ENCODE measurements at places on chromosomes 16 and 17.
A peak's percentile ranks its signal among the peaks of the same experiment; 100 is the strongest.

DNA sequence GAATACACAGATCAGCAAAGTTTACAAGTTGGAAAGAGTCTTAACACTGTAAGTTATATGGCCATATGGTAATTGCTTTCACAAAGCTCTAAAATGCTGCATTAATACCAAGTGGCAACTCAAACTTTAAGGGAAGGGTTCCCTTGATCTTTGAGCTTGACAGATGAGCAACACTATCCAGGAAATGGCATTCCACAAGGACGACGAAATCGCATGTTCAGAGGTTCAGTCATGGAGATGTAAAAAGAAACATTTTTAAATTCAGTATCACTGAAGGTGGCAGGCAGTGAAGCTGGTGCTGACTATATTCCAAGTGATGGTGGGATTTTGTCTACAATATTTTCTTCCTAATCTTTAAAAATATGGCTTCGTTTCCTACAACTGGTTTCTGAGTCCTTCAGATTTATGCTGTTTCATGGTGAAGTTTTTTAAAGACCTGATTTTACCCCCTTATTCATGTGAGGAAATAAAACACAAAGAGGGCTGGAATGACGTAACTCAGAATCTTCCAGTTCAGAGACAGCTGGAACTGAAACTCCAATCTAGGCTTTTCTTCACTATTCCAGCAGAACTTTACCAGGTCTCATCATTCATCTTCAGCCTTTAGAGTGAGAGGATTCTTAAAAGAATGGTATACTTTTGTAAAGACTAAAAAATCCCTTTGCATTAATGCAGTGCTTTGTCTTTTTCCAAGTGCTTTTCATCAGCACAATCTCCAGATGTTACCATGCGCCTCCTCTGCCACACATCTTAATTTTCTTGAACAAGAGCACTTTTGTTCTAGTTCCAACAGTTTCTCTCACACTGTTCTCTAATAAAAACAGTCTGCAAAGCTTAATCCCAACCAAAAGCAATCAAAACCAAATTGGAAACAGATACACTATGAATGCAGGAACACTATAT, 20.2 kb downstream of the CHCT1 start:
- no peak for DNase-seq

DNA sequence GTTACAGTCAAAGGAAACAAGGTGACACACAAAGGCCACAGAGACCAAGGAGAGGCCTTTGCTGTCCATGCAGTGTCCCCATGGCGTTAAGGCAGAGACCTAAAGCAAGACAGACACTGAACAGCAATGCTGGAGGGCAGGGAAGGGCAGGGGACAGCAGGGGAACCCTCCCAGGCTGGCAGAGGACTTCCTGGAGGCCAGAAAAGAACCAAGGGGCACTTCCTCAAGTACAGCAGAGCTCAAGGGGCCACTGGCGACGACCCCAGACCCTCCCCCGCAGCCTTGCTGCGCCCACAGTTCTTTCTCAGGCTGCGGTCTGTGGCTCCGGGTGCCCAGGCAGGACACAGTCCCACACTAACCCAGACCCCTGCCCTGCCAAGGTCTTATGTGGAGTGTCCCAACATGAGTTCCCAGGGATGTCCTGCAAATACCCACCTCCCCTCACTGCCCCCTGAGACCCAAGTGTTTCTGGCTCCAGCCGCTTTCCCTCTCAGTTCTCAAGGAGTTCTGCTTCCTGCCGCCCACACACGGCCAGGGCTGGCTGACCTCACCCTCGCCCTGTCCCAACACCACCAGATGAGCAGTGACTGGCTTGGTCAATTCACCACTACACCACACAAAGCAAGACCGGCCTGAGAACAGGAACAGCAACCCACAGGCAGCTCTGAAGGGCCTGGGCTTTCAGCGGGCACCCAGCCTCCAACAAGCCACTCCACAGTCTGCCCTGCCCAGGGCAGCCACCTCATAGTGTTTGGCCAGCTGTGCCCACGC, 4.2 kb downstream of the CLCN7 start:
- DNase-seq, result no peak

DNA sequence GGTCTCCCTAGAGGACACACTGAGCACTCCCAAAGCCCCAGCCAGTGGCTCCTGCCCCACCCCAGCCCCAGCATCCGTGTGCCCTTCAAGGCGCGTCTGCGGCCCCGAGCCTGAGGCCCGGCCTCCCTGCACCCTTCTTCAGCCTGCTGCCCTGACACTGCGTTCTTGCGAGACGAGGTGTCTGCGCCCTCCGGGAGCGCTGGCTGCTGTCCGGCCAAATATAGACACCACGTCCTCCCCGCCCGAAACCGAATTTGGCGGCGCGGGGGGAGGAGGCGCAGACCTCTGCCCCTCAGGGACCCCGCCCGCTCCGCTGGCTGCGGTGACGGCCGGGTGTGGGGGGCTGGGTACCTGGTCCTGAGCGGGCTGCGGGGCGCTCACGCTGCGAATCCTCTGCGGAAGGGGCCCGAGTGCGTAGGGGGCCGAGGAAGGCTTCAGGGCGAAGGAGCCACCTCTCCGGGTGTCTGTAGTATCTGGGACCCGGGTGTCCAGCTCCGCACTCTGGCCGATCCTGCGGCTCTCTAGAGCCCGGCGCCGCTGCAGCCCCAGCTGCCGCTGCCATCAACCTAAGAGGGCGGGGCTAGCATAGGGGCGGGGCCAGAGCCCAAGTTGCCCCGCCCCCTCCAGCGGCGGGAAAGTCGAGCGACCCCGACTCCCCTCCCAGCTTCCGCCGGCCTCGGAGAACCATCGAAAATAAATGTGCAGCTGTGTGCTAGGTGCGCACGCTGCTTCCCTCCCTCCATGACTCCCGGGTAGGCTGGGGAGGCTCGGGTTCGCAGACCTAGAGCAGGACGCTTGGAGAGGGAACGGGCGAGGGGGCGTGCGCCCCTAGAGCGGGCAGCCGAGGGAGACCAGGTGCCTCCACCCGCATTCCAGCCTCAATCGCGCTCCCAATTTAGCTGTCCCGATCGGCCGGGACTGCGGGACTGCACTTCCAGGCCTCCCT, at the start of gene CORO6:
CORO6 (minus strand) TSS at position 576 of the 946 bp plus-strand sequence. CDS start 1,491 bp downstream, outside the sequence.
- DNase-seq, result no peak

GRCh38 chr17:32609085-32609484, 122.3 kb downstream of the CDK5R1 start:
- DNase-seq, result no peak

- no peak for DNase-seq
Observed at GRCh38 chr17:35062308-35062707, 1.2 kb downstream of the RFFL start.

- DNase-seq, result peak; percentile 57
Observed at GRCh38 chr17:76562734-76563148, 22.9 kb downstream of the PRCD start.

GRCh38 chr17:76830987-76831715, 37.1 kb upstream of the MGAT5B start:
- no peak for DNase-seq

DNA sequence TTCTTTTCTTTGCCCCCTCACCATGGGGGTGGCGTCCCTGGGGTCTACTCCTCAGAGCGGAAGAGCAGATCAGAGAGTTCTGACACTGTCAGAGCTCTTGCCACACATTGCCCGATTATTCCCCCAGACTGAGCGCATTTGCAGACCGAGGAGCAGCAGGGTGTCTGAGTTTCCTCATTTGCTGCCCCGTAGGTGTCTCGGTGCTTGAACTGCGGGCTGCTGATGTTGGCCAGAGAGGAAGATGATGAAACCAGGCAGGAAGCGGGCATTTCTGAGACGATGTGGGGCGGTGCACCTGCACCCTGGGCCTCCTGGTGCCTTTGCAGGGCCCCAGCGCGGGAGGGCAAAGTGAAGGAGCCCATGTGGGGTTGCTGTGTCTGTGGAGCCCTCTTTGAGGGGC, 55.2 kb downstream of the ARSG start:
- DNase-seq, result no peak

DNA sequence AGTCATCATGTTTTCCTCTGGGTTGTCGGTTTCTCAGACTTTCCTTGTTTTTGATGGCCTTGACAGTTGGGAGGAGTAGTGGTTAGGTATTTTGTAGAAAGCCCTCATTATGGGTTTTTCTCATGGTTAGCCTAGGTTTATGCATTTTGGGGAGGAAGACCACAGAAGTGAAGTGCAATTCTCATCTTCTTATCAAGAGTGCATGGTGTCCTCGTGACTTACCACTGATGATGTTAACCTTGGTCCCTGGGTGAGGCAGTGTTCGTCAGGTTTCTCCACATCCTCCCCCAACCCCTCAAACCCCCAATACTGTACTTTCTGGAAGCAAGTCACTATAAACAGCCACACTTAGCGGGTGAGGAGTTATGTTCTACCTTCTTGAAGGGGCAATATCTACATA, 42.3 kb downstream of the BPTF start:
- no peak for DNase-seq

GRCh38 chr17:75640556-75641119, 7.4 kb downstream of the SMIM5 start:
- no peak for DNase-seq

- DNase-seq, result no peak
Observed at GRCh38 chr17:63445571-63445953, 544 bp downstream of the CYB561 start.

- DNase-seq, result no peak
Observed at GRCh38 chr17:18925187-18925586, 26.8 kb upstream of the SLC5A10 start.

DNA sequence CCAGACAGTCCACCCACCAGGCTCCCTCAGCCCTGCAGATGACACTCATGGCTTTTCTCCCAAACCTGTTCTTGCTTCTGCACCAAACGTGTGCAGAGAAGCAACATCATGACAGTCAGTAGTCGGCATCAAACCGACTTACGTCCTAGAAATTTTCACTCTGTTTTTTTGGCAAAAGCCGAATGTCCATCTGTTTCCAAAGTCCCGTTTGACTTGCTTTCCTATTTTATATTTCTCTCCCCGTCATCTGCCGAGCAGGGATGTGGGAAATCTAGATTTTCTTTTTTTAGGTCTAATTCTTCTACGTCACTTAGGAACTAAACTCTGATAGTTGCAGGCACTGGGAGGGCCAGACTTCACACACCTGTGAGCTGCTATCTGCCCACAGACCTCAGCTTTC, 104.9 kb downstream of the RMI2 start:
- no peak for DNase-seq

- DNase-seq, result no peak
Observed at GRCh38 chr17:45197108-45197507, 24.6 kb upstream of the FMNL1 start.

DNA sequence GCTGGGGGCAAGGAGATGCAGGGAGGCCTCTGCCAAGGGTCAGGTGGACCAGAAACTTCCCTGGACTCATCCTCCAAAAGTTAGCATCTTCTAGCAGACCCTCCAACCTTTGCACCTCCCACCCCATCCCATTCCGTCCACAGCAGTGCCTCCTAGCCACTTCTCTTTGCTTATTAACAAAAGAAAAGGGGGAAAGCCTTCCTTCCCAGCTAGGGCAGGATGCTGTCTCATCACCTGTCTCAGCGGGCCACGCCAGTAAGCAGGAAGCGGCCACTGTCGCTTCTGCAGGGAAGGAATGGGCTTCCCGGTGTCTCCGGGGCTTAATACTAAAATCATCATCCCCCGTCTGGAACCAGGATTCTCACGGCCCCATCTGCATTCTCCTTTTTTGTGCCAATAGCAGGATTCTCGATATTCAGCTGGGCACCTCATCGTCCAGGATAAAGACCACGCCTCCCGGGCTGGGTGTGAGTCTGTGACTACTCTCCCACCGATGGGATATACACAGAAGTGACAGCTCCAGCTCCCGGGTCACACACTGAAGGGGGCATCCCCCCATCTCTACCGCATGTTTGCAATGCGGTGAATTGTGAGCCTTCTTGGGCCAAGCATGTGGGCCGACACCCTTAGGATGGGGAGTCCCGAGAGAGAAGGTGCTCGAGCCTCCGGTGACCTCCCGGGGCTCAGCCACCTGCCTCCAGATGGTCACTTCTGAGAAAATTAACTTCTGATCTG, 15.5 kb upstream of the RBFOX3 start:
- DNase-seq, result no peak

DNA sequence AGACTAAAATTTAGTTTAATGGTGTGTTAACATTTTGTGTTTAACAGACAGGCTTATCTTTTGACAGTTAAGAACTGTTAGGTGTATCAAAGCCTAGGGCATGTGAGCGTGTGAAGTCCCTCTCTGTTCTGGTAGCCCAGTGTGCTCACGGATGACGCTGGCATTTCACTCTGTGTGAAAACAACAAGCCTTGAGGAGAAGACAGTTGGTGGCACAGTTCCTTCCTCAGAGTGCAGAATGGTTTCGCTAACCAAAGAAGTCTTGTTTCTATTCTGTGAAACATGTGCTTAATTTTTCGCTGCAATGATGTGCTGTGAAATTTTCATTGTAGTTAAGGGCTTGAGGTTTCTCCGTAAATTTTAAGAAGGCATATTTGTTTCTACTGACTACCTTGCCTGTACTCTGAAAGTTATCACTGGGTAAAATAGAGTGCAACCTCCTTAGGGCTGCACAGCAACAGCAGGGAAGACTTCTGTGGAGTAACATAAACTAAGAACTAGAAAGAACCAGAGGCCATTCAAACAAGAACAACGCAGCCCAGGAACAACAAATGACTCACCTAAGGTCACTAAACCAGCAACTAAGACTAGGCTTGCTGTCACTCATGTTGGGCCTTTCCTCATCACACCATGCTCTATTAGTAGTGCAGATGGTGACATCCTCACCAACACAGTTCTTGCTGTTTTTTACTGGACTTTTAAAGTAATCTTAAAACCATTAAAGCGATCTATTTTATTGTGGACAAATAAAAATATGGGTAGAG, 33.4 kb downstream of the BRD7 start:
- DNase-seq, result no peak

DNA sequence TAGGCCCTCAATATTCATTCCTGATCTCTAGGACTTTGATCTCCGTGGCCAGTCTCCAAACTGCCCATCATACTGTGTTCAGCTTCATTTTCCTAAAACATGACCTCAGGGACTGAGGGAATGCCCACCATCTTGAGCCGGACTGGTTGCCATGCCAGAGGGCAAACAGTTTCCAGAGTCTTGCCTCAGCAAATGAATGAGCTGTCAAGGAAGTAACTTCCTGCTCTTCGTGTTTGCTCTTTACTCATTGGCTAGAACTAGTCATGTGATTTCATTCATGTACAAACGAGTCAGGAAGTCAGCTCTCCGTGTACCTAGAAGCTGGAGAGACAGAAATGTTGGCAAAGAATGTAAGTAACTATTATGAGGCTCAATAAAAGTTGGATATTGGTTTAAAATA, 50.2 kb downstream of the ANKFN1 start:
- DNase-seq, result no peak

GRCh38 chr17:29444589-29444988, 54.4 kb downstream of the TAOK1 start:
- no peak for DNase-seq
